NCI-H526 treated with DMSO at 0.1 percent for 48 hours (cell line): ENCODE measurements at places on chromosomes 1 and 21.
A peak's percentile ranks its signal among the peaks of the same experiment; 100 is the strongest.

GRCh38 chr1:183159960-183160359, 26.1 kb upstream of the LAMC2 start:
- DNase-seq = peak; percentile 71

- no peak for DNase-seq
Observed at GRCh38 chr1:87650306-87650705, 321.6 kb downstream of the LMO4 start.

DNA sequence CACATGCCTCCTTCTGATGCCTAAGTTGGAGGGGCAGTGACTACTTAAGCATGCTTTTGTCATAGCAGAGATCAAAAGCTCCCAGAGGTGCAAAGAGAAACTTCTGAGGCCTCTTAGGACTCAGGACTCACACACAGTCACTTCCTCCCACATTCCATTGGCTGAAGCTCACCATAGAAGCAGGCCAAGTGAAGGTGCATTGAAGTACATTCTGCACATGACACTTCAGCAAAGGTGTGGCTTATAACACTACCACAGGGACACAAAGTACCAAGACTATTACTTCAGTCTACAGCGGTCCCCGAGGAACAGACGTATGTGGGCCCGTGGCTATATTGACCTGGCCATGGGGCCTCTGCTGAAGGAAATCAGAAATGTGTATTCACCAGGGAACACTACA, 2.5 kb upstream of the POGK start:
- DNase-seq = no peak

DNA sequence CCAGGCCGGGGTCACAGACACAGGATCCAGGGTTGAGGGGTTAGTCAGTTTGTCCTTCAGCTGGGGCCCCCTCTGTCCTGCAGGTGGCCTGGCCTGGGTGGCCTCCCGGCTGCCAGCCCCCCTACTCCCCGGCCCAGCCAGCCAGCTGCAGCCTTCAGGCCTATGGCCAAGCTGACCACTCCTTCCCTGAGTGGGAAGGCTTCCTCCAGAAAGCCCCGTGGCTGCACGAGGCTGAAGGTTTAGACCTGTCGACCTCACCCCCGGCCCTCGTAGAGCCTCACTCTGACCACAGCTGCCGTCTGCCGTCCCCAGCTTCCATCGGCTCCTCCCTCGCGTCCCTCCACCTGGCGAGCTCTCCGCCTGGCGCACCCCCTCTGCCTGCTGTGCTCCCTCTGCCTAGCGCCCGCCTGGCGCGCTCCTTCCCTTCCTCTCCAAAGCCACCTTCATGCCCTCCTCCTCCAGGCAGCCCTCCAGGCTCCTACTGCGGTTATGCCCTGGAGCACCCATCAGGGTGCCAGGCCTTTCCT, 9.6 kb downstream of the TTLL10 start:
- DNase-seq = no peak

GRCh38 chr1:56799605-56800400, 19.4 kb downstream of the FYB2 start:
- DNase-seq = no peak

DNA sequence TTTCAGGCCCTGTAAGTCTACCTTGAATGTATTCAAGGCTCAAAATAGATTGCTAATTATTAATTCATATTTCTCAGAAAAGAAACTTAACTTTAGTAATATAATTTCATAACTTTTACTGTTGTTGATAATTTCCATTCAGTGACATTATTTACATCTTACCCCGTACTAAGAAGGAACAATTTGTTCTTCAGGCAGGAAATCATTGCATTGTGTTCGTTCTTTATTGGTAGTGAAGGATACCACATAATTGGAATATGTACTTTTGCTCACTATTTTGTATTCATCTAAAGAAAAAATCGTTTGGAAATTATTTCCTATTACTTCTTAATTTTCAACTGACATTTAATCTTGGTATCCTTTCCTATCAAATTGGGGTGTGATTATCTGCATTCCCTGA, 39.4 kb downstream of the CTTNBP2NL start:
- DNase-seq = no peak

DNA sequence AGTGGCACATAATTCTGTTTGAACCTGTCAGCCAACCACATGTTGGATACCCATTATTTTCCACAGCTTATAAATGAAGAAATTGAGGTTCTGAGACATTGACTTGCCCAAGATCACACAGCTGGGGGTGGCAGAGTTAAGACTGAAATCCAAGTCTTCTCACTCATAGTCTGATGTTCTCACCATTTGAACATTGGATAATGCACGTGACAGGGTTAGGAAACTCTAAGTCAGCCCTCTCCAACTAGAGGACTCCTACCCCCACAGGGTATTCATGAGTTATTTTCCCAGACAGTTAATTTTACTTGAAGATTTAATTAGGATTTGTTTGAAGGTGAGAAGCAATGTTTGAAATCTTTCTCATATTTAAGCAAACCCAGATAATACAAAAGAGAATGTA, 38.1 kb upstream of the C1orf105 start:
- DNase-seq = no peak

DNA sequence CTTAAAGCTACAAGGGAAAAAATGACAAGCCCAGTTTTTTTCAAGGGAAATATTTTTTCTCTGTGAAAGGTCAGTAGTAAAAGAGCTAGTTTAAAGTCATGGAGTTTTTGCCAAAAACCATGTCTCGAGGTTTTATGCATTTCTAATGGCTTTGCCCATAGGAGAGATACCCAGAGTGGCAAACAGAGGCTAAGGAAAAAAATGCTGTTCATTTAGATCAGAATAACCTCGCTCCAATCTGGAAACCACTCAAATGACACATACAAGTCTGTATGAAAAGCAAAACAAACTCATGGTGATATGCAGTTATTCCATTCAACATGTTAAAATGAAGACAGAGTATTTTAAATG, 36.9 kb upstream of the EDEM3 start:
- no peak for DNase-seq

GRCh38 chr1:42692911-42693310, 10.7 kb downstream of the YBX1 start:
- no peak for DNase-seq

DNA sequence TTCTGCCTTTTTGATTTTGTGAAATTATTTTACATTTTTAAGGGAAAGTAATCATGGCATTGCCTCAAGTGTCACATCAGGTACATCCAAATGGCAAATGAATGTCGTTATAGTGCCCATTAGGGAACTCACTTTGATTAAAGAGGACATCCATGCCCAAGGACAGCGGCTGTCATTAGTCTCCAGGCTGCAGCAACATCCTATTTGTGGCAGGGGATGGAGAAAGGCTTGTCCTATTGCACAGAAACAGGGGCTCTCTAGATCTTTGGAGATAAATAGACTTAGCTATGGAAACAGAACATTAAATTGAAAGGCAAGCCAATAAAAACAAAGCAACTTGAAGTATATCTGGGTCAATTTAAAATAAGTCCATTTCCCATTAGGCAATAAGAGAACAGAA, 439.3 kb downstream of the NEGR1 start:
- DNase-seq = no peak

DNA sequence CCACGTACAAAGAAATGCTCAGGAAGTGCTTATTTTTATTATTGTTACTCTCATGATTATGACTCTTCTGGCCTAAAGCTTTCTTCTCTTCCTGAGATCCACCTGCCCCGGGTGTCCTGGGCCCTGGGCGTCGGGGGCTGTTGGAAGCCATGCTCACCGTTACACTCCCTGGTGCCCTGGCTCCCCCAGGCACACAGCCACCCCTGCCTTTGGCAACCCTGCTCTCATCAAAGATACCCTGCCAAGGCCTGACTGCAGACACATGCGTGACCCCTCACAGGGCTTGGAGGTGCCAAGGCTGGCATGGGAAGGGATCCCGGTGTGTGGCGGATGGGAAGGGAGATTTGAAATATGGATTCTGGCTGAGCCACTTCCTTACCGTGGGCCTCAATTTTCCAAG, 3.3 kb upstream of the KISS1 start:
- DNase-seq = no peak

DNA sequence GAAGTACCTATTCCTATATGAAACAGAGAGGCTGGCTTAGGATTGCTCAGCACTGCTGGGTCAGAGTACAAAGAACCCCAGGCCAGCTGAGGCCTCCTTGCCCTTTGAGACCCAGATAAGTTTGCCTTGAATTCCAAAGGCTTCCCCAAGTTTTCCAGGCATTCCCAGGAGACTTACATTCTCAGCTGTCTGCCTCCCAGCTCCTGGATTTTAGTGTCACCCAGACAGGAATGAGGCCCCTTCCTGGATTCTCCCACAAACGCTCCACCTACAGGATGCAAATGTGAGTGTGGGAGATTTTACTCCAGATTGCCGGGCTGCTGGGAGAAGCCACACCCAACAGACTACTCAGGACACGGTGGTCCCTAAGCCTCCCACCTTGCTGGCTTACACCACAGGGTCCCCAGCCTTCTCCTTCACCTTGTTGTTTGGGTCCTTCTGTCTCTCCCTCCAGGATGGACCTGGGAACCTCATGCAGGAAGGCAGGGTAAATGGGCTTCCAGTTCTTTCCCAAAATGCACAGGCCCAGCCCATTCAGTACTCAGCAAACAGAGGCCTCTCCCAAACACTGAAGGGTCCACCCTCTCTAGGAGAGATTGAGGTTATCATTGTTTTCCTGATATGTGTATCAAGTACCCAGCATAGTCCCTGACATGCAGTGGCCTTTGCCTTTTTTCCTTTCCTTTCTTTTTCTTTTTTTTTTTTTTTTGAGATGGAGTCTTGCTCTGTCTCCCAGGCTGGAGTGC, 10.6 kb downstream of the RHBG start:
- DNase-seq = peak; percentile 70

GRCh38 chr1:117363571-117364048, 3.6 kb upstream of the MAN1A2 start:
- no peak for DNase-seq

- peak; percentile 51 for DNase-seq
Observed at GRCh38 chr21:35840197-35840799, 220.0 kb downstream of the SETD4 start.

- no peak for DNase-seq
Observed at GRCh38 chr1:33326785-33327184, 5.9 kb upstream of the A3GALT2 start.

- DNase-seq = peak; percentile 97
Observed at GRCh38 chr1:147515045-147515869, 26.0 kb upstream of the BCL9 start.

GRCh38 chr1:3588395-3588794, 22.9 kb downstream of the MEGF6 start:
- DNase-seq = no peak

- DNase-seq = no peak
Observed at GRCh38 chr1:91616712-91617111, 116.1 kb downstream of the CDC7 start.

DNA sequence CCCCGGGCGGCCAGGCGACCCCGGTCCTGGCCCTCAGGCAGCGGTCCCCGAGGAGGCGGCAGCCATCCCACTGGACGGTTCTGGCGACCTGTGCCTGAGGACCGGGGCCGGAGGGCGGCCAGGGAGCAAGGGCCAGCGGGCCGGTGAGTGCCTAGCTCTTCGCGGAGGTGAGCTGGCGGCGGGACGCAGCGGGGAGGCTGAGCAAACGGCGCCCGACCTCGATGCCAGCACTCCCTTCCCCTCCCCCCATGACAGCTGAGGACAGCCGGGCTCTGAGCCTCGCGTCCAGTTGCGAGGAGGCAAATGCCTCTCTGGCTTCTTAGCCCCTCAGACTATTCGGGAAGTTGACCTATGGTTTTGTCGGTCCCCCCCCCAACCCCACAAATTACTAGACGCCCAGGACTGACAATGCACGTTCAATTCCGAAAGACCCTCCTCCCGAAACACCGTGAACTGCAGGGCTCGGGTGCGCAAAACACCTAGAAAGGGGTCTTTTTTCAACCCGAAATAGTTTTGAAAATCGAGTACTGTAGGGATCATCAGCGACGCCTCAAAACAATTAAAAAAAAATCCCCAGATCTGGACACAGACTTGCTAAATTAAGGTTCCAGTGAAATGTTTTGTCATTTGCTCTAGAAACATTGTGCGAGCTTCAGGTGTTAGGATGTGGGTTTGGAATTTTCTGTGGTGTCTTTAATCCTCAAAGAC, 8.3 kb downstream of the CDKN2C start:
- peak; percentile 43 for DNase-seq

GRCh38 chr21:41897047-41897669, 18.0 kb upstream of the PRDM15 start:
- DNase-seq = no peak

GRCh38 chr1:4602462-4603294, 51.7 kb upstream of the AJAP1 start:
- DNase-seq = no peak

DNA sequence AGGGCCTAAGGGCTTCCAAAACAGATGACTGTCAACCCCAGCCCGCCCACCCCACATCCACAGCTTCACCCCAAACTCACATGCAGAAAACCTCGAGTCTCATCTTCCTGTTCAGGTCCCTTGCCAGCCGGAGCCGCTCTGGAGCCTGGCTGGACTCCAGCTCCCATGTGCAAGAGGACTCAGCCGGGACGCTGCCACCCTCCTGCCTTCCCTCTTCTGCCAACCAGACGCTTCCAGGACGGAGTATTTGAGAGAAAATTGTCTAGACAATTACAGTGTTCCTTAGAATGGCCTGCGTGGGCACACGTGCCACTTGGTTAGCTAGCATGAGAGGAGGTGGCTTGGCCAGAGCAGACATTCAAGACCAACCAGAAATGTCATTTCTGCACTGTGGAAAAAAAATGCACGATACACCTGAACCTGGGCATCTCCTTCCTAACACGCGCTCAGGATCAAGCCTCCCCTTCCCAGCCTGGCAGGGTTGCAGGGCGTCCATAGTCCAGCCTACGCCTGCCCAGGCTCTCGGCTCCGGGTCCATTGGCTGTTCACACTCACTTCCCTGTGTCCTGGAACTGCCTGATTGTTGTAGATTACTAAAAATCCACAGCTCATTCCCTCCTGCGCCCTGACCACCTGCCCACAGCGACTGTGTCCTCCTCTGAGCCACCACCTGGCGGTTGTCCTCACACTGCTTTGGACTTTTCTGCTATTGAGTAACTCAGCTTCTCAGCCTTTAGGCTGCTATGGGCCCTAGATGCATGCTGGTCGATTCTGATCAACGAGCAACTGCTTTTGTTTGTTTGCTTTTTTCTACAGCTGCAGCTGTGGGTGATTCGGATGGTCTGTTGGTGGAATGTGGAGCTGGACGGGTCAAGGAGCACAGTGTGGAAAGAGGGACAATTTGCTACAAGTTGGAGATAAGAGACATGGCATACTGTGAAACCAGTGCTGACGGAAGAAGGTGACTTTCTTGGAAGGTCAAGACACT, at the start of gene CLDN14:
TSS of gene CLDN14 (minus strand) at position 708 of the 988 bp plus-strand sequence. CDS start 18,427 bp downstream, outside the sequence.
- no peak for DNase-seq

DNA sequence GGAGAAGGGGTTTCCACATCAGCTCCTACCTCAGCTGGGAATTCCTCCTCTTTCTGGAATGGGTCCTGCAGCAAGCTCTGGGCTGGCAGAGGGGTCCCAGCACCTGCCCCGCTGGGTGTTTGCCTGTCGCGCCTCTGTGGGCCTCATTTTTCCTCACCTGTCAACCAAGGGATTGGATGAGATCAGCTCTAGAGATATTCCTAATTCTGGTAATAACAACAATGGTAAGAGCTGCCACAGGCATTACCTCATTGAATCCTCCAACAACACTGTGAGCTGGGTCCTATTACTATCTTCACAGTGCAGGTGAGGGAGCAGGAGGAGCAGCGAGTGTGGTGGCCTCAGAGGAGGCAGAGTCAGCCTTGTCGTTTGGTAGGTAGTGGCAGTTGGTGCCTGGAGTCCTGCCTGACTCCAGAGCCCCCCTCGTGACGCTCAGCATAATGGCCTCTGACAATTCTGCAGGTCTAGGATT, 23.3 kb upstream of the PAX7 start:
- DNase-seq = no peak
